ENCODE measurements at places on chromosomes 3 and 15.

- DNase-seq, result no peak
Measured at GRCh38 chr3:170632780-170633179, 46.9 kb upstream of the SLC7A14 start.

GRCh38 chr15:64351265-64351664 lies 4.7 kb downstream of the CSNK1G1 start:
- DNase-seq, result no peak

DNA sequence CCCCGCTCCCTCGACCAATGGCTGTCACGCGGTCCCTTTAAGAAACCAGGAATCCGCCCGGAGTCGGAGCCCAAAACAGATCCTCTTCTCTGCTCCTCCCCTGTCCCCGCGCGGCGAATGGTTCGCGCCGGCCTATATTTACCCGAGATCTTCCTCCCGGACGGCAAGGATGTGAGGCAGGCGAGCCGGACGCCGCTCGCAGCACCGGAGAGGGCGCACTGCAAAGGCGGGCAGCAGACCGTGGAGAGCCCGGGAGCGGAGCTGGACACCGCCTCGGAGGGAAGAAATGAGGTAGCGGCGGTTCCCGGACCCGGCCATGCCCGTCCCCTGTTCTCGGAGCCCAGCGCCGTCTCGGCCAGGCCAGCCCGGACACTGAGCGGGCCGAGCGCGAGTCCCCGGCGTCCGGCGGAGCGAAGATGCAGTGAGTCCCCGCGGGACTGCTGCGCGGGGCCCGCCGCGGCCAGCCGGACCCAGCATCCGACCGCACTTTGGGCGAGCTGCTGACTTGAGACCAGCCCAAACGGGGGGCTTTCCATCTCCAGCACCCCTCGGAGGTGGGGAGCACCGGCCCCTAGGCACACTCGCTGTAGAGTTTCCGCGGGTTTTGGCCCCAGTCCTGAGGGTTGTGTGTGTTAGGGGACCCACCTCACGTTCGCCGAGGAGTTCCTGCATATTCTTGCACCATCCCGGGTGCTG lies at the start of gene FAM43A:
Gene FAM43A (plus strand): TSS at position 166 of the 696 bp plus-strand sequence. CDS start 944 bp downstream, outside the sequence.
- no peak for DNase-seq

DNA sequence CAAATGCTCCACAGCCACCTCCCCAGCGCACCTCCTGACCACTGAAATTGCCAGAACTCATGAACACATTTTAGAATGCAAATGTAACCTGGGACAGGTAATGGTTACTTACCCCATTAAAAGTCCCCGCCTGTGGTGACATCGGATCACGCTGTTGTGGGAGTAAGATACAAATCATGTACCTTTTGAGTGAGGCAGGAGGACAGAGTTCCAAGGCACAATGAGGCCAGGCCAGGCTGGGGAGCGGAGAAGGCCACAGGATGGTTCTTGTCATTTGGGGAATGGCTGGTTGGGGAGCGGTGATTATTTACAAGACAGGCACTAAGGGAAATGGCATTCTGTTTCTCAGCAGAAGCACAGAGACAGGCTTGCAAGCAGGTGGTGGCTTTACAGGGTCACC lies 490.0 kb downstream of the EDEM1 start:
- DNase-seq, result no peak

DNA sequence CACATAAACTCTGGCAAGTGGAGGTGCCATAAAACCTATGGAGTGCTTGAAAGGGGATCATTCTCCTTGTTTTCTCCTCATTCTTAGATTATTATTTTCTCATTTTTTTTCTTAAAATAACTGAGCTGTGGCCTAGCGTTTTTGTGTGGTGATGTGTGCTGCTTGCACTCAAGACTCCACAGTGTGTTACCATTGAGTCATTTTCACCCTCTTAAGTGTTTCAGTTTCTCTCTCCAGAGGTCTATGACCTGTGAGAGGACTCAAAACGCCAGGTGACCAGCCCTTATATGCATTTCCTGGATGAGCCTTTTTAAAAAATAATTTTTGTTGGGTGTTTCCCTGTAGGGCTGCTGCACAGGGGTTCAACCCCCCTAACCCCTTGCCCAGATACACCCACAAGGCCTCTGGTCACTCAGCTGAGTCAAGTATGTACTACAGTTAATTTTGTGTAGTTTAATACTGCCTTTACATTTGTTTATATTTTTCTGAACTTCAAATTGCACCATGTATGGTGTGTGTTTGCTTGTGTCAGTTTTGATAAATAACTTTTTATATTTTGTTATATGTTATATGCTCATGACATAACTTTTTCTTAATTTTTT lies 15.4 kb upstream of the BTLA start:
- DNase-seq, result no peak

DNA sequence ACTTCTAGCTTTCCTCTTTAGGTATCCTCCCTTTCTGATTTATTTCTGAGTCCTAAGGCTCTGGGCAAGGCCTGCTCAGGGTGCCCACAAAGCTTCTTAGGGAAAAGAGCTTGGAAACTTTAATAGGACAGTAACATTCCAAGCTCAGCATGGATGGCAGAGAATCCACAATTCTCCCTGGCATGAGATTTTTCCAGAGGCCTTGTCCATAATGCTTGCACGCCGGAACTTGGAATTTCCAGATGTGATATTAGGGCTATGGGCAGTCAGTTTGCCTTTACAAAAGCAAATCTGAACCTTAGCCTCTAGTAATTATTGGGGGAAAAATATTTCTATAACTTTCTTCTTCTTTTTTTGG lies 139.0 kb upstream of the RBMS3 start:
- no peak for DNase-seq

GRCh38 chr15:67762610-67763368 lies 62.5 kb upstream of the SKOR1 start:
- no peak for DNase-seq

All from right renal cortex interstitium (tissue), 3 donors.